ENCODE measurements at places on chromosomes 3 and 15.
A peak's percentile ranks its signal among the peaks of the same experiment; 100 is the strongest.

GRCh38 chr3:20701641-20702040 lies 515.6 kb upstream of the SGO1 start:
- peak; percentile 87 for DNase-seq

- DNase-seq = no peak
Measured at GRCh38 chr15:28945626-28946230, 60.0 kb downstream of the APBA2 start.

- peak; percentile 35 for DNase-seq
Measured at GRCh38 chr15:63218100-63218808, 28.8 kb downstream of the RAB8B start.

DNA sequence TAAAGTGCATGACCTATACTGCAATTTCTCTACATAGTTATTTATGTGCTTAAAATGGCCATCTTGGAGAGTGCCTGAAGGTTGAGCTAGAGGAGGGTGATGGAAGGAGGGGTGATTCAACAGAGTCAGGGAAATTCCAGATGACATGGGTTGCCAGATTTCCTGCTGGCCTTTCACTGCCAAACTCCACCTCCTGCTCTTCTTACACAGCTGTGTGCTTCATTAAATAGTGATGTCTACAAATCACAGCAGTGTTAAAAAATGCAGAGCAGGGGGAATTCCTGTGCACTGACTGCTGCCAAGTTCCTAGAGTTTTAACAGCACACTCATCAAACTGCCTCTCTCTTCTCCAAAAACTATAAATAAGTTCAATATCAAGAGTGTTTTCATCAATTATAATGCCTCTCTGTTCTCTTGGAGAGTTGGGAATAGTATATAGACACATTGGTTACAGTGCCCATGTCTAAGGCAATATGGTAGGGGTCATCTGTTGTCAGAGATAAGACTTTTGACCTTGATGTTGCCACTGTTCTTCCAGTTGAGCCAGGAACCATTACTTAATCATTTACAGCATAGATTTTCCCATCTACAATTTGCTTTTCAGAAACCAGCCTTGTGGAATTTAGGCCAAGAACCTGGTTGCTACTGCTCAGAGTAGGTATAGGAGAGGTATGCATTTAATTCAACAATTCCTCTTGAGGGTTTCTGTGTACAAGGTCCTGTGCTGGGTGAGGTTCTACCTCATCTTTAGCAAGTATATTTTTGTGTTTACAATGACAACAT lies 79.6 kb downstream of the TP63 start:
- peak; percentile 89 for DNase-seq

DNA sequence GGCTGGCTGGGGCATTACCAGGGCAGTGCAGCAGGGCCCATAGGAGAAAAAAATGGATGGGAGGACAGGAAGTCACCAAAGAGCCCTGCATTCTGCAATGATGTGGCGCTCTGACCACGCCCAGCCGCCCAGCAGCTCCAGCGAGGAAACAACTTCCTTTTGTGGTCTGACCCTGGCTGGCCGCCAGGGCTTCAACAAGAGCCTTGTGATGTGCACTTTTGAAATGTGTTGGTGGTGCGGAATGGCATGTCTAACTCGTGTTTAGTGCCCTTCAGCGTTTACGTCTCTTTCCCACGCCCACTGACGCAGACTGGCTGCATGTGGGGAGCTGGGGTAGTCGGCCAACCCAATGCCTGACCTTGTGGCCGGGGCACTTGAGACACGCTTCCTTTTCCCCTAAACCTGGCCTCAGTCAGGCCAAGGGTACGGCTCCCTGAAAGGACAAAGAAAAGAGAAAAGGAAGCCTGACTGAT lies 81.9 kb upstream of the CTNNB1 start:
- peak; percentile 82 for DNase-seq

DNA sequence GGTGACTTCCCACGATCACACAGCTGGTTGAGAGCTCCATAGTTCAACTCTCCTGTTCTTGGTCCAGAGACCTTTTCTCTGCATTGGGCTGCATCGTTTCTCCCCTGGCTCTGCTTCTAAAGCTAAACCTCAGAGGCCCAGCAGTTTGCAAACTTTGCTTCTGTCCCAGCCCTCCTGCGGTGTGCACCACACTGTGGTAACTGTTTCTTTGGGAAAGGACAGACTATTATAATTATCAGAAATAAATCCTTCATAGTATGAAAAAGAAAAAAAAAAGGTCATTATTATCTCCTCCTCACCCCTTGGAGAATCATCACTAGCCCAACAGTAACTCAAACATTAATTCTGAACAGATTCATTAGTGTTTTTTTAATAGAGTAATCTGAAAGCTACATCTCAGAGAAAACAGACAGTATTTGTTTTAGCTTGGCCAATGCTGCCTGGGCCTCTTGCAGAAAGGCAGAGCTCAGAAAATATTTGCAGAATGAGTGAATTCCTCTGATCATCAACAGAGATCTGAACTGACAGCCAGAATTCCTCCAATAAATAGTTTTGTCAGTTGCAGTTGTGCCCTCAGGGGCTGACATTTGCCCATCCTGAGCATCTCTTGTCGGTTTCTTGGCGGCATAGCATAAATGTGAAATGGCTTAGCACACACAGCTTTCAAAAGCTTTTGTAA lies 52.9 kb downstream of the BFSP2 start:
- DNase-seq = peak; percentile 55

All from NCI-H69 (cell line).